Activated CD8-positive, alpha-beta memory T cell treated with anti-CD3 and anti-CD28 coated beads for 4 hours (primary cell): ENCODE measurements at places on chromosomes 3 and 15.

- no peak for DNase-seq
Observed at GRCh38 chr15:60442763-60443162, 36.2 kb downstream of the ICE2 start.

DNA sequence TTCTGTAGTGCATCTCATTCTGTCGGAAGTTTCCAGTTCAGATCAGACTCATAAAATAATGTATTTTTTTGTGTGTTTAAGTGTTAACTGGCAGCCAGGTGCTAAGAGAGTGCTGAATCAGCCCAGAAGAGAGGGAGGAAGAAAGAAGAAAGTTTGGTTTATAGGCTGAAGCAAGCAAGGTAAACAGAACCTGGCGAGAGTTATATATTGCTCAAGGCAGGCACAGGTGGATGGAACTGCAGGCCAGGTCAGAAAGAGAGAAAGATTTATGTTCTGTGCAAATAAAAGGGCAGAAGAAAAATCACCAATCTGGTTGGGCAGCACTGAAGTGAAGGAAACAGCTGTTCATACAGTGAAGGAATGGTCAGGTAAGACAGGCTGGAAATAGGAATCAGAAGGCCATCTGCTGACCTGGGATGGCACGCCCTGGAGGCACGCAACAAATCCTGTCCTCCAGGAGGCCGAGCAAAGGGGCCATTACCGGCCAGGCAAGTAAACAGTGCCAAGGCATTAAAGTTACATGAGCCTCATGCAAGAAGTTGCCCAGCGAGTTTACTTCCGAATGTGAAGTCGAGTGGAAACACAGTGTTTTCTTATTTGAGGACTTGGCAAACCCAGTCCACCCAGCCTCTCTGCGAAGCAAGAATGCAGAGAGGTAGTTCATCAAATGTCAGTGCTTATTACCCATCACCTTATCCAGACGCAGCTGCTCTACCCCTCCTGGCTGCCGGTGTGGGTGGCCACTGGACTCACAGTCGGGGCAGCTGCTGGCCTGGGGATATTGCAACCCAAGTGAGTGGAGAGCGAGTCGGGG is 309.8 kb downstream of the VPS13C start:
- DNase-seq, result no peak

DNA sequence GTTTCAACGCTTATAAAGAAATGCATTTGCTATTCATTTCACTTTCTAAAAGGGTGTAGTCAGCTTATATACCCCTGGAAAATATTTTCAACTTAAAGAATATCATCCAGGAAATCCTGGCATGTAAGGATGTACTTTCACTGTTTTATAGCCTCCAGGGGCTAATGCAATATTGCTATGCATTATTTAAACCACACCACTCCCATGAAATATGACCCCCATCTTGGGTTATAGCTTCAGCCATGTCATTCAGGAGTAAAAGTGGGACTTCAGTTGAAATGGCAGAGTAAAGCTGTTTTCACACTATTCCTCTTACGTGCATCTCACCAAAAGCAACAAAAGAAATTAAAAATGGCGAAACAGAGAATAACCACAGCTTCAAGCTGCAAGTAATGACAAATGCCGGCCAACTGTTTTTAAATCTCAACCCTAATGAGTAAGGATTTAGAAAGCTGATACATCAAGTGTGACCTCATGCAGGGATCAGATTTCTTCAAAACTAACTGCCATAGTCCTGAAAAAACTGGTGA is 84.5 kb downstream of the COL6A6 start:
- no peak for DNase-seq

DNA sequence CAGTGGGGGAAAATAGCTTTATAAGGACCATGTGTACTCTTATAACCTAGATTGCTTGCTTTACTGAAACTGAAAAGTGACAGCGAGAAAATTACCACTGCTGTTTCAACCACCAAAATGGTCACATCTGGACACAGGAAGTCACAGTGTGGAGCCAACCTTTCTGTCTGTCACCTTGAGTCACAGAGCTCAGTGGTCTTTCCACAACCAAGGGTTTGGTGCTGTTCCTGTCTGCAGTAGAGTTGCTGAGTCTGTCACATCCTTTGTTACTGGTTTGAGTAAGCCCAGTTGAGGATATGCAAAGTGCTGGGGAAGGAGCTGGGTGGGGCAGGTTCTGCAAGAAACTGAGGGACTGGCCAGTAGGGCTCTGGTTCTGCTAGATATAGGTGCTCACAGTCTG is 139.1 kb upstream of the EIF1B start:
- DNase-seq, result no peak

- DNase-seq, result no peak
Observed at GRCh38 chr3:99825004-99825640, 7.5 kb downstream of the CMSS1 start.

- no peak for DNase-seq
Observed at GRCh38 chr3:89923921-89924610, 816.6 kb downstream of the EPHA3 start.

- no peak for DNase-seq
Observed at GRCh38 chr15:39924437-39924836, 4.4 kb upstream of the GPR176 start.

DNA sequence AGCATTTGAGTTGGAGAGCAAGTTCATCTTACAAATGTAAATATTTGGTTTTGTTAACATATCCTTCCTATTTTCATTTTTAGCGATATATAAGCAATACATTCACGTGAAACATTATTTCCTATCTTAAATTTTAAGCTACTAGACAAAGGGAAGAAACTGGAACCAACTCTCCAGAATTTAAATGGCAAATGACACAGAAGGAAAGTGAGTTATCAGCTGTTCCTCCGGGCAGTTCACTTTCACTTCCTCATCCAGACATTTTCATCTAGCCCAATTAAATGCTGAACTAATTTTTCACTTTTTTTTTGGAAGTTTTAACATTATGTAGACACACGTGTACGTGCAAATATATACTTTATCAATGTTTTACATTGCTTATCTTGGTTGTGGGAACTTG is 58.7 kb downstream of the MORC1 start:
- no peak for DNase-seq

DNA sequence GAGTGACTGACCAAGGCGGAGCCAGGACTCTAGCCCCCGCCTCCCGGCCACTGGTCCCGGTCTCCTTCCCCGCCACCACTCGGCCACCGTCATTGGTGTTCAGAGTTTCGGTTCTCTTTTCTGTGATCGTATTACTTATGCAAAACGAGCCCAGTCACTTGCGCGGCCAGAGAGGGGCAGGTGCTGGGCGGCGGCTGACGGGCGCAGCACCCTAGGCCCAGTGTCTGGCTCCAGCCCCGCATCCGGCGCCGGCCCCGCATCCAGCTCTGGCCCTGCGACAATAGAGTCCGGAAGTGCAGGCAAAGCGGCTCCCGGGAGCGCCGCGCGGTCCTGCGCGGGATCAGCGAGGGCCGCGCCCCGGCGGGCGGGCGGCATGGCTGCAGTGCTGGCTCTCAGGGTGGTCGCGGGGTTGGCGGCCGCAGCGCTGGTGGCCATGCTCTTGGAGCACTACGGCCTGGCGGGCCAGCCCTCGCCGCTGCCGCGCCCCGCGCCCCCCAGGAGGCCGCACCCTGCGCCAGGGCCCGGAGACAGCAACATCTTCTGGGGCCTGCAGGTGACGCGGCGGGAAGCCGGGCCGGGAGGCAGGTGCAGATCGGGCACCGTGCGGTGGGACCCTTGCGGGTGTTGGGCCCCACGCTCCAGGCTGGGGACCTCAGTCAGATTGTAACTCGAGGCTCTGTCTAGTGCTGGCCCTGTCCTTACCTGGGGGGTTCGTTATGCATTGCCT is at the start of gene TMEM62:
Gene TMEM62, plus strand, starts transcription at position 157 of the 727 bp plus-strand sequence. Its CDS starts 217 bp downstream, at position 374.
- DNase-seq, result peak; percentile 30

- DNase-seq, result no peak
Observed at GRCh38 chr3:46549408-46549904, 16.6 kb downstream of the LRRC2 start.

DNA sequence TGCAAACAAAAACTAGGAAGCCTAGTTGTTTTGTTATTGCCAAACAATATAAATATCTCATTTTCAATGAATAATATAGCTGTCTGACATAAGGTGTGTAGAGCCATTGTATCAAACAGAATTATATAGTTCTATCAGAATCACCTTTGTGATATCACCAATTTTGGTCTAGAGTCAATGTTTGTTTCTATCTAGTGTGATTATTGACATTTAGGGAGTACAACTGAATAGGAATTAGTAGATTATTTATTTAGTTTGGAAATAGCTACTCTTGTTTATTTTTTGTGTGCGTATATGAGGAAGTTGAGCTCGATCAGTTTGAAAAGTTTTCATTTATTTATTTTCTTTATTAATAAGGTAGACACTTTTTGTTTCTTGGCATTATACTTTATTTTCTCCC is 389.7 kb downstream of the NAALADL2 start:
- no peak for DNase-seq

- DNase-seq, result no peak
Observed at GRCh38 chr3:167160781-167161180, 219.3 kb downstream of the ZBBX start.

- no peak for DNase-seq
Observed at GRCh38 chr3:20405744-20406143, 219.7 kb upstream of the SGO1 start.

DNA sequence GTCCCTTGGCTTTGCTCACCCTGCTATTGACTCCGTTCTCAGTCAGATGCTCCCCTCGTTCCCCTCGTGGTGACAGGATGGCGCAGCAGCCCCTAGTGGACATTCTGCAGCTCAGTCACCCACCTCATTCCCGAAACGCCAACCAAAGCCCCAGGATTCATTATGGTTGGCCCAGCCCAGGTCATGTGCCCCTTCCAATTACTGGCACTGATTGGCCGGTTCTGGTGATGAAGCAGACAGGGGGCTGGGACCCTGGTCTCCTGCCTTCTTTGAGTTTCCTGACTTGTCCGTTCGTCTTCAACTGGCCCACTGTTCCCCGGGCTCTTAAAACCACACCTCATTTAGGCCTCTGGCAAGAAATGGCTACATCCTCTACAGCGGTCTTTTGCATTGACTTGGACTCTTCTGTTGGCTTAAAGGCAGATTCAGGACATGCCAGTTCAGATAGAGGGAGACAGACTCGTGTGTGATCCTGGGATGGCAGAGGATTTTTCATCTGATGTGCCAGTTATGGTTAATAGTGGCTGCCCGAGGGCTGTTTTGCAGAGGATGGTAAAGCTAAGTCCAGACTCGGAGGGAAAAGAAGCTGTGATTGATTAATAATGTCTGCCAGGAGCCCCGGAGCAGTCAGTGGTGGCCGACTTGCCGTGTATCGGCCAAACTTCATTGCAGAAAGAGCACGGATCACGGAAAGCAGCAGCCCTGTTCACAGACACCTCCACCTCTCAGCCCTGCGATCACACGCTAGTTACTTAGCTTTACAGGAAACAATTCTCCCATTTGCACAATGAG is 37.8 kb downstream of the LSM3 start:
- no peak for DNase-seq

DNA sequence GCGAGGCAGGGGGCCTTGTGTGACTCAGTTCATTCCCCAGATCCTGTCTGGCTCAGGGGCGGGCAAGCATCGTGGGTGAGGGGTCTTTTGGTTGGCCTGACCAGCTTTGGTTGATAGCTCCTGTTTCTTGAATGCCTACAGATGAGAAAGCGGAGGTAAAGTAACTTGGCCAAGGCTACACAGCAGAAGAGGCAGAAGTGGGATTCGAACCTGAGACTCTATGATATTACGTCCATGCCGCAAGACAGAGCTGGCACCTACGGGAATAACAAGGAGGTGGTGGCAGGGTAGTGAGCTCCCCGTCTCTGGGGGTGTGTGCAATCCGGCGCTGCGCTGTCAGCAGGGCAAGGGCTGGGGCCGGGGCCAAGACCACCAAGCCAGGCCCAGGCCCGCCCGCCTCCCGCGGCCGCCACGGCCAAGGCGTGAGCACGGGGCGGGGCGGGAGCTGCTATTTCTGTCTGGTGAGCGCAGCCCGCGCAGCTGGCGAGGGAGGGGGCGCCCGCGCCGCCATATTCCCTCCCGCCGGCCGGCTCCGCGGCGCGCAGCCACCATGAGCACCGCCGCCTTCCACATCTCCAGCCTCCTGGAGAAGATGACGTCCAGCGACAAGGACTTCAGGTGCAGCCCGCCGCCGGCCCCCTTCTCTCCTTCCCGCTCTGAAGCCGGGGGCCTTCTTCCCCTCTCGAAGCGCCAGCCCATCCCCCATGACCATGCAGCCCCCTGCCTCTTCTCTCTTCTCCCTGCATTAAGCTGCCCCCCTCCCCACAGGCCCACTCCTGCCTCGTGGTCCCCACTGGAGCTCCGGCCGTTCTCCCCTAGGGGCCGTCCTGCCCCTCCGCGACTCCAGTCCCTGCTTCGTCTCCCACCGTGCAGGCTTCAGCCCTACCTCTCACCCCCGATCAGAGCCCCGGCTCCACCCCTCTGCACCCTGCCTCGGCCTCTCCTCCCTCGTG is at the start of gene CAND2:
Gene CAND2, plus strand, starts transcription at position 510 of the 953 bp plus-strand sequence. Its CDS starts 41 bp downstream, at position 551.
- DNase-seq, result no peak

DNA sequence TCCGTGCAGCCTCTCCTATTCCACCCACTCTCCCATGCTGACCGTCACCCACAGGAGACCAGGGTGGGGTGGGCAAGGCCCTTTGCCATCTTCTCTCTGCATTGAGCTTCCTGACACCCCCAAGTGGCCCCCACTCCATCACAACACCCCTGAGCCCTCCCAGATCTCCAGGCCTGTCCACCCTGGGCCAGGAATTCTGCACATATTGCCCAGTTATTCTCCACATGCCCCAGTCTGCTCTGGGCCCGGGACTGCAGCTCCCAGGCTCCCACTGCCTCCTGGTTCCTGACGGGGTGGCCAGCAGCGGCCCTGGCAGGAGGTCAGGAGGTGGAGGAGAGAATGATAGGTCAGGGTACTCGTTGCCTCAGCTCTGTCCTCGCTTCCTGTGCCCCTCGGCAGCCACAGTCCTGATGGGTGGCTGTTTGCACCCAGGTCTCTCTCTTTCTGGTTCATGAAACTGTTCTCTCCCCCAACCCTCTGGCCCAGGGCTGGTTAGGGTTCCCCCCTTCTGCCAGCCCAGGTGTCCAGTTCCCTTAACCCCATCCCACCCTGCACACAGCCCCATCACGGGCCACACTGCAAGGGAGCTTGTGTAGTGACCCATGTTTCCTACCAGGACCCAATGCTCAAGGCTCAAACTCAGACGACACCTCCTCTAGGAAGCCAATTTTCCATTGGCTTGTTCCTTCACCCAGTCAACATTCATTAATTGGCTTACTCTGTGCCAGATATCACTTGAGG is 47.3 kb downstream of the IQSEC1 start:
- DNase-seq, result no peak

- DNase-seq, result peak; percentile 6
Observed at GRCh38 chr3:12135029-12135657, 23.6 kb downstream of the TIMP4 start.

DNA sequence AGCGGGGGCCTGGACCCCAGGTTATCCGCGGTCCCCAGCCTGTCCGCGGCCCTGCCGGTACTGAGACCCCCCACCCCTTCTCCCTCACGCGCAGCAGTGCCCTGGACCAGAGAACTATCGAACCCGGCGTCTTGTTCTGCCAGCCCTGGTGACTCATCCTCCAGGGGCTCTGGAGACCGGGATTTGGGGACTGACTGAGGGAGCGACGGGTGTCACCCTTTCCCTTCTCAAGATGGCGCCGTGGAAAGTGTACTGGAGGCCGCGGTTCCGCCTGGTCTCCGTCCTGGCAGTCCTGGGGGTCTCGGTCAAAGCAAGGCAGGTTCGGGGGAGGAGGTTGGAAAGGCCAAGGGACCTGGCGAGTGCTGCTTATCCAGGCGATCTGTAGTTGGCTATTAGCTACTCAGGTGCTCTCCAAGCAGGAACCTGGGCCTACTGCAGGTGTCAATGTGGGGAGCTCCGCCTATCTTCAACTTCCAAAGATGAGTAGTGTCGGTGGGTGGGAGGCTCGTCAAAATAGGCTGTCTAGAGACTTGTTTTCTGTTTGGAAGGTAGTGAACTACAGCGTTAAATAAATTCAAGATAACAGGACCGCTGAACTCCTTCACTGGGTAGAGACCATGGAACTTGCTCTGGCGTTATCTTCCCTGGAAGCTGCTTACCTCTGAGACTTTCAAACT is 790 bp downstream of the RAB5A start:
- peak; percentile 19 for DNase-seq

- no peak for DNase-seq
Observed at GRCh38 chr3:171935261-171936123, 92.3 kb downstream of the TMEM212 start.
